ENCODE measurements at places on chromosomes 5 and 9. TPM values are rescaled to one million over a fixed set of nuclear protein-coding genes. Genes with fewer than 3 reads are reported as not detected.
A peak's percentile ranks its signal among the peaks of the same experiment; 100 is the strongest.

The NCS1 gene
- total RNA-seq, result 35.8 TPM

DNA sequence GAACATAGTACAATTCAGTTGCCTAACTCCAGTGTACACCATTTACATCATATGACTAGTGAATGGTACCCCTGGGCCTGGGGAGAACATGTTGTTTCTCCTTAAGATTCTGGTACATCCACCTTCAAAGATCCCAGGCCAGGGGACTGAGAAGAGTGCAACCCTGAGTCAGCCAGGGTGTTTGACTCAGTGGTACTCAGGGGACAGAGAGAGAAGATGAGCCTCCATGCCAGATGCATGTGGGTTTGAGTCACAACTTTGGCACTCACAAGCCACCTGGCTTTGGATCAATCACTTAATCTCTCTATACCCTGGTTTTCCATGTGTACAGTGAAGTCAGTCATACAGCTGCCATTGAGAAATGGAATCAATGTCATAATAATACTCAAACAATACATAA lies 53.7 kb downstream of the MAP1B start:
- no peaks in the 10 kb centered on the region for H3K36me3 ChIP-seq
- DNase-seq, result peak; percentile 83
- no peaks in the 10 kb centered on the region for H3K27me3 ChIP-seq

DNA sequence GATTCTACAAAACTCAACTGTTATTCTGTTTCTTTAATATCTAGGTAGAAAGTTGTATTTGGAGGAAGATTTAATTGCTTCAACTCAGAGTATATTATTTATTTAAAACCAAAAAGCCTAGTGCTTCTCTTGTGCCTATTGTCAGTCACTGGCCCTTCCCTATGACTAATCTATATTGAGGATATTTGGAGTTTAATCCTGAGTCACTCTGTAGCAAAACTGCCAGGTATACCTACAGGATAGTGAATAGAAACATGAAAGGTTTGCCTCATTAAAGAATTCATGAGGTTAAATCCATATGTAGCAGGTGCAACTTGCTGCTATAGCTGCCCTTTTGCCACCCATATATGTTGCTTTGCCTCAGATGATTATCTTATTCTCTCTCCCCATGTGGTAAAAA lies 15.1 kb downstream of the PLK2 start:
- H3K27me3 ChIP-seq, result no peaks in the 10 kb centered on the region
- H3K4me3 ChIP-seq, result no peak overlapping the region
- H3K36me3 ChIP-seq, result peaks cover 3% of the 10 kb centered on the region
- no peak for DNase-seq

DNA sequence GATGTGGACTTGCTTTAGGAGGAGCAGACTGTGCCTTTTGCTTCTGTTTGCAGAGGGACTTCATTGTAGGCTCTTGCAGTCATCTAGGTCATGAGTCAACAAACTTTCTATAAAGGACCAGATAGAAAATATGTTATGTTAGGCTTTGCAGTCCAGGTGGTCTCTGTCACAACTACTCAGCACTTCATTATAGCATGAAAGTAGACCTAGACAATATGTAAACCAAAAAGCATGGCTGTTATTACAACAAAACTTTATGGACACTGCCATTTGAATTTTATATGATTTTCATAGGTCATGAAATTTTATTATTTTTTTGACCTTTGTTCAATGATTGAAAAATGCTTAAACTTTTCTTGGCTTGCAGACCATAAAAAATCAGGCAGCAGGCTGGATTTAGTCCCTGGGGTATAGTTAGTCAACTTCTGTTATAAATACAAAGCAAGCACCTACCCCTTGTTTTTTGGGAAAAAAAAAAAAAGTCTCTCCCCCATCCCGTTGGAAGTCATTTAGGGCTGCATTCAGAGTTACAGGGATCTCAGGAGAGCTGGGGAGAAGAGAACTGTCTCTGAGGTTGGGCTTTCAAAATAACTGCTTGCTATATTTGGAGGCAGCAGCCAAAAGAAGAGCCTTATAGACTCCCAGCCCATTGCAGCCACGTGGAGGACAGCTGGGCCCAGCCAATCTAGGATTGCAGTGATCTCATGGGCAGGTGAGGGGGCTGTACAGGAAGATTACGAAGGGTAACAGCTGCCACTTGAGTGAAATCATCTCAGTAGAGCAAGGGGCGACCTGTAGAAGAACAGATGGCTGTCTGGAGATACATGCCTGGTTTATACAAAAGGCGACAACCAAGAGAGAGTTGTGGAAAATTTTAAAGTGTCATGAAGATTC lies 136.6 kb upstream of the TNC start:
- no peak overlapping the region for H3K27ac ChIP-seq
- no peak overlapping the region for H3K4me3 ChIP-seq
- H3K4me1 ChIP-seq, result peaks cover 9% of the 10 kb centered on the region
- no peaks in the 10 kb centered on the region for H3K27me3 ChIP-seq
- peak; percentile 53 for DNase-seq
- no peaks in the 10 kb centered on the region for H3K36me3 ChIP-seq

DNA sequence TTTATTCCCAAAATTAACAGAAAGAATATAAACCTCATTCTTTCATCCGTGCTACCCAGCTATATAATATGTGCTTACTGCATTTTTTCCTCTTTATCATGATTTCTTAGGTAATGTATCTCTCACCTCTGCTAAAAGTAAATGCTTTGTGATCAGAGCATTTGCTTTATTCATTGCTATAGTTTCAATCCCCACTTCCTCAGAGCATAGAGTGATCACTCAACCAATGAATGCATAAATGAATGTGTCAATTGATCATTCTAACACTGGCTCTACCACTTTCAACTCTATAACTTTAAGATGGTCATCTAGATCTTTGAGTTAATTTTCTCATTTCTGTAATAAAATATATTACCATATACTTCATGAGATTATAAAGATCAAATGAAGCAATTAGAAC lies 719.2 kb downstream of the CETN3 start:
- H3K4me3 ChIP-seq, result no peak overlapping the region
- no peaks in the 10 kb centered on the region for H3K27me3 ChIP-seq
- no peaks in the 10 kb centered on the region for H3K4me1 ChIP-seq
- no peak for DNase-seq
- no peak overlapping the region for H3K27ac ChIP-seq

The TRIM36 gene
- total RNA-seq, result 0.18 TPM

GRCh38 chr9:136400038-136400834 lies at the start of gene SNAPC4:
TSS of gene SNAPC4 (minus strand) at chr9:136400170. CDS start at chr9:136398428, 1,742 bp downstream.
- peaks cover 9% of the 10 kb centered on the region for H3K4me1 ChIP-seq
- H3K27ac ChIP-seq, result peak within 1 kb of the TSS; percentile 74
- peak within 1 kb of the TSS; percentile 76 for H3K4me3 ChIP-seq
- no peaks in the 10 kb centered on the region for H3K27me3 ChIP-seq
- H3K36me3 ChIP-seq, result peaks cover 46% of the 10 kb centered on the region
- DNase-seq, result peak; percentile 78

GRCh38 chr5:79456400-79456799 lies 57.5 kb downstream of the HOMER1 start:
- no peak for DNase-seq
- no peaks in the 10 kb centered on the region for H3K4me1 ChIP-seq
- no peaks in the 10 kb centered on the region for H3K27me3 ChIP-seq
- H3K36me3 ChIP-seq, result peaks cover 2% of the 10 kb centered on the region
- no peak overlapping the region for H3K4me3 ChIP-seq

- no peak overlapping the region for H3K4me3 ChIP-seq
- peak; percentile 63 for DNase-seq
Measured at GRCh38 chr5:98904780-98905179, 24.0 kb downstream of the CHD1 start.

The ALG2 gene
- 33.9 TPM for total RNA-seq

DNA sequence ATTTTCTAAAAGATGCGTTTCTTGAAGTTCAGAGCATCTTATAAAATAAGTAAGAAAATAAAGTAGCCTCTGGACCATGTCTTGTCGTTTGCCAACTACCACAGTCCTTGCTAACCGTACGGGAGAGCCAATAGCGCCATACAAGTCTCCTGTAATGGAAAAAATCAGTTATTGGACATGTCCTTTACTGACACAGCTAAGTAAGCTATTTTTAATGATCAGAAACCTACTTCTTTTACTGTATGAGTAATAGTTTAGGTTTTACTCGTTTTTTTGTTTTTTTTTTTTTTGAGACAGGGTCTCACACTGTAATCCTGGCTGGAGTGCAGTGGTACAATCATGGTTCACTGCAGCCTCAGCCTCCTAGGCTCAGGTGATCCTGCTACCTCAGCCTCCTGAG lies 37.7 kb upstream of the RAPGEF6 start:
- no peaks in the 10 kb centered on the region for H3K27me3 ChIP-seq
- H3K4me1 ChIP-seq, result peaks cover 20% of the 10 kb centered on the region
- DNase-seq, result no peak

DNA sequence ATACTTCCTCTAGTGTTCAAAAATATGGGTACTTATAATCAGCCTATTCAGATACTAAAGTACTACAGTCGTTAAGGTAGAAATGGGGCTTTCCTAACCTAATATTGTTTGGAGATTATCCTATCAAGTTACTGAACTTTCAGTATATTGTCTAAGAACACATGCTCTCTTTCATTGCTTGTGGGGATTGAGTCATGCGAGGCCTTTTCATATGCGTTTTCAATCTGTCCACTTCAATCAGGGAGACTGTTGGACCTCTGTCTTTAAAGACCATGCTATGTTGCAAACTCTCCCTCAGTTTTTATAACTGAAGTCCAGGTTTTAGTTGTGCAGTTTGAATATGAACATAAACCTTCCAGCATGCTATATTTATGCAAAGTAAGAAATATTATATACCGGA lies 15.0 kb downstream of the PRR16 start:
- no peak overlapping the region for H3K4me3 ChIP-seq
- H3K4me1 ChIP-seq, result peaks cover 3% of the 10 kb centered on the region
- H3K27ac ChIP-seq, result no peak overlapping the region
- peak; percentile 62 for DNase-seq
- H3K27me3 ChIP-seq, result no peaks in the 10 kb centered on the region

The FOXD4L3 gene
- not detected for total RNA-seq

DNA sequence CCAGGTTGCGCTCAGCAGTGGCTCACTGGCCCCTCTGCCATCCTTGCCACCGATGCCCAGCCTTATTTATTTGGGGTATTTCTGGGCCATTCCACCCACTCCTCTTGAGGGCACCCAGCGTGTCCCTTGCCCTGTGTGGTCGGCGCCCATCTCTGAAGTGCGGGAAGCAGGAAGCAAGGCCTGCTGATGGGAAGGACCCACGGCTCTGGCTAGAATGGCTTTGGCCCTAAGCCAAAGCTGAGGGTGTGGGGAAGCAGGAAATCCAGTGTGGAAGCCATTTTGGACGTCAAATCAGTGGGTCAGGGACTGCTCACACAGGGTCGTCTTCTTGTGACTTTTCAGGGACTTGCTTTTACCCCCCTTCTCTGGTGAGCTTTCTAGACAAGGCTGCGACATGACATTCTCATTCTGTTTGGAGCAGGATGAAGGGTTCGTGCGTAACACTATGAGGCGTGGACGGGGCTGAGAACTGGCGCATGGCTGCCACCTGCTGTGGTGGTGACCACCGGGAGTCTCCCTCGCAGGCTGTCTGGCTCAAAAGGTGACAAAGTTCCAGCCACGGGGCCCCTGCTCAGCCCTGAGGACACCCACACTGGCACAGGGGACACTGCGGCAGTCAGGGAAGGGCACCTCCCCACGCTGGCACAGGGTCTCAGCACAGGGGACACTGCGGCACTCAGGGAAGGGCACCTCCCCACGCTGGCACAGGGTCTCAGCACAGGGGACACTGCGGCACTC lies 50.7 kb upstream of the NKD2 start:
- H3K36me3 ChIP-seq, result no peaks in the 10 kb centered on the region
- H3K27ac ChIP-seq, result peak overlapping the region; percentile 81
- H3K27me3 ChIP-seq, result peaks cover 44% of the 10 kb centered on the region
- DNase-seq, result peak; percentile 9
- H3K4me3 ChIP-seq, result no peak overlapping the region

DNA sequence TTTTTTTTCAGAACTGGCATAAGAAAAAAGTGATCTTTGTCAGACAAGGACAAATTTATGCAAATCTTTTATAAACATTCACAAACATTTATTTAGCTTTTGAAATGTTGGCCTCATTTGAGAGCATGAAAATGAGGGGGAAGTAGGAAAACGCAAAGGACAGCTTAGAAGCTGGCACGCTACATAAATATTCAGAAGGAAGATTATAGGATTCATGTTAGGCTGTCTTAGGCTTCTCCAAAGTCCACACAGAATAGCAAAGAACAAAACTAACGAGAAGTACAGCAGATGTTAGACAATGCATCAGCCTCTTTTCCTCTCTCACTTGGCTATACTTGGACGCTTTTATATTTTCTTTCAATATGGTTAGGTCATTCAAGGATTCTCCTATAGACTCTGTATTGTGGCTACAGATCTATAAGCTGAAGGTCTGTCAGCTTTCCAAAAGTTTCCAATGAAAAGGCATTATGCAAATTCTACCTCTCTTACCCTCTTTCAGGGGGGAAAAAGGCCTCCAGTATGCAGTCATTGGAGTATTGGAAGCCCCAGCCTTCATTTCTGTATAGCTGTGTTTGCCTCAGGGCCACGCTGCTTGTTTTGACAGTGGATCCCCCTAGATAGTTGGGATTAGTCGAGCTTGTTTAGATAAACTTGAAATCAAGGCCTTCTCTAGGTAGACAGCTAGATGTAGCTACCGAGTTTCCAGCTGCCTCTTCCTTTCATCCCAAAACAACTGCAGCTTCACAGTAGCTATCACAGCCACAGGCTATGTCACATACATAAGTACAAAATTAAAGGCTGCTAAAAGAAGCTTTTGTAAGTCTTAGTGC lies 153.0 kb downstream of the DENND1A start:
- no peaks in the 10 kb centered on the region for H3K27me3 ChIP-seq
- no peaks in the 10 kb centered on the region for H3K4me1 ChIP-seq
- H3K36me3 ChIP-seq, result no peaks in the 10 kb centered on the region
- H3K27ac ChIP-seq, result no peak overlapping the region
- DNase-seq, result no peak

The DNM1 gene
- total RNA-seq, result 13.6 TPM

- H3K4me1 ChIP-seq, result no peaks in the 10 kb centered on the region
- no peaks in the 10 kb centered on the region for H3K36me3 ChIP-seq
- no peak overlapping the region for H3K4me3 ChIP-seq
- DNase-seq, result peak; percentile 80
- no peak overlapping the region for H3K27ac ChIP-seq
Measured at GRCh38 chr5:60507687-60508086, 192.3 kb downstream of the DEPDC1B start.

GRCh38 chr9:111525056-111525977 lies at the start of gene ZNF483:
TSS of gene ZNF483 (plus strand) at chr9:111525179. CDS start at chr9:111527396, 2,217 bp downstream.
- peak; percentile 75 for DNase-seq
- H3K36me3 ChIP-seq, result no peaks in the 10 kb centered on the region
- H3K27me3 ChIP-seq, result peaks cover 3% of the 10 kb centered on the region
- peak within 1 kb of the TSS; percentile 85 for H3K4me3 ChIP-seq
- H3K27ac ChIP-seq, result no peak within 1 kb of the TSS

- DNase-seq, result peak; percentile 83
- H3K27ac ChIP-seq, result no peak overlapping the region
- H3K4me1 ChIP-seq, result no peaks in the 10 kb centered on the region
- H3K27me3 ChIP-seq, result peaks cover 10% of the 10 kb centered on the region
- H3K36me3 ChIP-seq, result no peaks in the 10 kb centered on the region
Measured at GRCh38 chr5:176837707-176838115, 27.4 kb downstream of the UNC5A start.

GRCh38 chr5:180135128-180135955 lies 63.8 kb upstream of the RNF130 start:
- no peak overlapping the region for H3K4me3 ChIP-seq
- peaks cover 2% of the 10 kb centered on the region for H3K4me1 ChIP-seq
- peak; percentile 79 for DNase-seq
- peaks cover 25% of the 10 kb centered on the region for H3K27me3 ChIP-seq
- no peak overlapping the region for H3K27ac ChIP-seq
